Fibroblast of pulmonary artery (primary cell): ENCODE measurements at places on chromosomes 6 and 20.

- DNase-seq = no peak
These were observed 348.4 kb downstream of the KIF16B start for GRCh38 chr20:16224836-16225235.

- peak; percentile 81 for DNase-seq
These were observed 148.7 kb downstream of the SOX4 start for GRCh38 chr6:21742238-21742660.

- DNase-seq = no peak
These were observed 45.8 kb upstream of the NNAT start for GRCh38 chr20:37475252-37475651.

GRCh38 chr20:34043025-34043424 lies 49.3 kb downstream of the RALY start:
- no peak for DNase-seq

- no peak for DNase-seq
These were observed 10.9 kb upstream of the HSP90AB1 start for GRCh38 chr6:44235891-44236516.

- no peak for DNase-seq
These were observed 141.1 kb upstream of the SGK1 start for GRCh38 chr6:134458857-134459657.

DNA sequence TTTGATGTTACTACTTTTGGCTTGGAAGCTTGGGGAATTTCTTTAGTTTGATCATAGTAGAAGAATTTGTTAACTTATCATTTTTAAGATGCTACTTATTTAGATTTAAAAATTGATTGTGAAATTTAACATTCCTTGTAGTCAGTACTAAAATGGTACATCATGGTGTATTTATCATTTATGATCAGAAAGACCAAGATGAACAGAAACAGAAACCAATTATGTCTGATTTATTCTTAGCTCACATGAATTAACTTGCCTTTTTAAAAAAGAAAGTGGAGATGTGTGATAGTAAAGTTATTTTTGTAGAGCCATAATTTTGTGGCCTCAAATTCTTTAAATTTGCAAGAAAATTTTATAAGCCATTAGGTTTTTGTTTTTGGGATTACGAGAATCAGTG lies 77.6 kb downstream of the LIN28B start:
- no peak for DNase-seq

DNA sequence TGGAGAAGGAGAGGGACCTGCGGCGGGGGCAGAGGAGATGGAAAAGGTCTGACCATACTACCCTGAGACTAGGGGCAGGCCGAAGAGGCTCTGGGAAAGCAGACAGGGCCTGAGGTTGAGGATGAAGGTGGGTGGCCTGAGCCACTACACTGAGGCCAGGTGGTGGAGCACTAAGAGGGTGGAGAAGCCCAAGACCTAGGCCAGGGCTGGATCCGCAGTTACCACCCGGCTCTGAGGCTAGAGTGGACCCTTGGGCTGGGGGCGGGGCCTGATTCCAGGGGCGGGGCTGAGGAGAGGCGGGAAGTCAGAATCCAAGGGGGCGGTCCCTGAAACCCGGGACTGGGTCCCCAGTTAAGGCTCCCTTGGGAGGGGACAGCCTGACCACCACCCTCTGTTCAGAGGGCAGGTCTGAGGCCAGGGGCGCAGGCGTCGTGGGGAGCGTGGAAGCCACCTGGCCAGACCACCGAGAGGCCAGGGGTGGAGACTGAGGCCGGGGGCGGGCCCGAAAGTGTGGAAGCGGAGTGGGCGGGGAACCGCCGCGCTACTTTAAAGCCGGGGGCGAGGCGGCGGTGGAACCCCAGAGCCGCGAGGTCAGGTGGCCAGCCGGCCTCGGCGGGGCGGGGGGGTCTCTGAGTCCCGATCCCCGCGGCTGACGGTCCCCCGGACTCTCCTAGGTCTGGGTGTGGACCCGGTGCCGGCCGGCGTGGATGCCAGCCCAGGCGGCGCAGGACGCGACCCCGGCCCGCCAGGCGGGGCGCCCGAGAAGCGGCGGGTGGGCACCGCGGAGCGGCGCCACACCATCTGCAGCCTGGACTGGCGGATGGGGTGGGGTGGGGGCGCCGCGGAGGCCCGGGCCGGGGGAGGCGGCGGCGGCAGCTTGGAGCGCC lies 8.3 kb downstream of the CCM2L start:
- no peak for DNase-seq

DNA sequence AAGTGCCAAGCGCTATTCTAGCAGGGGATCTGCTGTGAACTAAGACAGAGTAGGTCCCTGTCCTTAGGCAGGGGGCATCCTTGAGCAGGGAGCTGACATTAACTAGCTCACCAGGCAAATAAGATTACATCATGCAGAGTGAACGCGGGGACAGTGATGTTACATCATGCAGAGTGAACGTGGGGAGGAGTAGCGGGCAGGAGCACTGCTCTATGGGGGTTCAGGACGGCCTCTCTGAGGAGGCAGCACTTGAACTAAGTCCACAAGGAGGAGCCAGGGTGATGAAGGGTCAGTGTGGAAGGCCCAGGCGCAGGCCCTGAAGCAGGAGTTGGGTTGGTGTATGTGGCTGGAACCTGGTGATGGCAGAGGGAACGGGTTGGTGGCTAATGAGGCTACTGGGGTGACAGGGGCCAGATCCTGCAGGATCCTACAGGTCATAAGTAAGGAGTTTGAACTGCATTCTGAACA lies 38.7 kb downstream of the KAT14 start:
- DNase-seq = no peak

GRCh38 chr6:161274488-161274858 lies 612 bp upstream of the AGPAT4 start:
- DNase-seq = no peak

DNA sequence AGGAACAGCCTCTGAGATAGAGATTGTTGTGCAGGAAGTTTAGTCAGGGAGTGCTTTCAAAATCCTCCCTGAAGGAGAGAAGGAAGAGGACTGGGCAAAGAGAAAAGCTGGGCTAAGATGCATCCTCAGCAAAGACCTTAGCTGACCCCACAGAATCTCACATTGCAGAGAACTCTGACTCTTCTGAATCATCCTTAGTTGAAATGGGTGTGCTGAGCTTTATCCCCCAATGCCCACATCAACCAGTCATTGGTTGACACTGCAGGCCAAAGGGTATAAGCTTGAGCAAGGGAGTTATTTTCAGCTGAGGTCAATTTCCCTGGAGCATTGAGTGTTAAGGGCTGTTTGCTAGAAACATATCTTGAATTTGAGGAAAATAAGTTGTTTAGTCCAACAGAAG lies 732.2 kb downstream of the CBLN4 start:
- no peak for DNase-seq

DNA sequence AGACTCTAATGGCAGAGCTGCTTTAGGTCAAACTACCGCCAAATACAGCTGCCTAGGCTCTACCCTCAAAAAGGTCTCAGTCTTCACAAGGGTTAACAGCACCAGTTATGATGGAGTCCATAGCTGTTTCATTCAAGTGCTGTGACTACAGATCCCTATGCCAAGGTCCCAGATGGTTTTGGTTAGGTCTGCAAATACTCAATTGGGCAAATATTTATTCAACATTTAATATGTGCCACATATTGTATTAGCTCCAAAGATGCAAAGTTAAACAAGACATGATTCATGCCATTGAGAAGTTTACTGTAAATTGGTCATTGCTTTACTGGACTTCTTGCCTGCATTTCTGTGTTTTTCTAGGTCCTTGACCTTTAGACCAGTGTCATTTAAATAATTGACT lies 55.8 kb upstream of the TFAP2D start:
- DNase-seq = no peak
